Stimulated activated naive CD8-positive, alpha-beta T cell treated with anti-CD3 and anti-CD28 coated beads, Interleukin-15, Interleukin-2, amounts not matched to agents 100 U/mL and 50 U/mL, for 24 hours (primary cell): ENCODE measurements at places on chromosomes 3 and 15.

DNA sequence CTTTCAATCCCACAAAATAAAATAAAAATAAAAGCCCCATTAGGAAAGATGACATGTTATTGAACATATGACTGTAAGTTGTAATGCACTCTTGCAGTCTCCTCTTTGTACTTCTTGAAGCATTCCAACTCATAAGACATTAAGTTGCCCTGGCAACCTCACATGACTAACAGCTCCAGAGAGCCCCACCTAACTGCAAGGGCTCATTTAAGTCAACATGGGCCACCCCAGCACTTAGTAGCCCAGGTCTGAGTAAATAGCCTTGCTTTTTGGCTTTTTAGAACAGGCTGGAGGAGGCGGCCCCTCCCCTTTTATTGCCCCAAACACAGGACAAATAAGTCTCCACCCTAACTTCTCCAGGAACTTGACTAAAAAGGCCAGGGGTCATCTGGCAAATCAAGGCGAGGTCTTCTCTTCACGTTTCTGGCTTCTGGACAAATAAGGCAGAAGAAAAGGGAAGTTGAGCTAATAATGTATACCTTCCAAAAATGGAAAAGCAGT is 135.1 kb downstream of the TMCO5A start:
- no peak for DNase-seq

GRCh38 chr3:194738254-194739093 is 52.8 kb downstream of the FAM43A start:
- no peak for DNase-seq

GRCh38 chr3:184563941-184564684 is 2.5 kb downstream of the EPHB3 start:
- DNase-seq = no peak

DNA sequence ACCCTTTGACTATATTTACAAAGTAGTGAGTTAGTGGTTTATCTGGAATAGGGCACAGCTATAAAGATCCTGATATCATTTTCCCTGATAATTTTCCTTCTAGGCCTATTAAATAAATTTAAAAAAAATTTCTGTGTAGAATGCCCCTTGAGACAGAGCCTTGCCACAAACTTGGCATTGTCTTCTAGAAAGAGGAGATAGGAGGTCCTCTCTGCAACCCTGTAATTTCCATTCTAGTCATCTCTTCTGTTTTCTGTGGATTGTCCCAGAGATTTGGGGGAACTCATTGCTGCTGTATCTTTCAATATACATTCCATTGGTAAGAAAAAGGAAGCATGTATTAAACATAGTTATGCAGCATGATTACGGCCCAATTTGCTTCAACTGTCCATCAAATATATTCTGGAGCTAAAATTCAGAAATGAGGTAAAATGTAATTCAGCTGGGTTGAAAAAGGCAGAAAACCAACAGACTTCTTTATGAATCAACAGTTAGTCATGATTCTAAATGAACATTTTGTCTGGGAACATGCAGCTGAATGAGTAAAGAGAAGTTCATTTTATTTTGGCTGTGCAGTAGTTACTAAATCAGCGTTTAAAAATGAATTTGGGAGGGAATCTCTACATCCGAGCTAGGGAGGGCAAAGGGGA is 401.1 kb downstream of the NAALADL2 start:
- no peak for DNase-seq

- DNase-seq = no peak
These were observed 1.6 kb downstream of the DNAJC13 start for GRCh38 chr3:132418916-132419315.
